ENCODE measurements at places on chromosomes 2 and 18. TPM values are rescaled to one million over a fixed set of nuclear protein-coding genes. Genes with fewer than 3 reads are reported as not detected.

GRCh38 chr2:33372940-33373553 is 103.4 kb upstream of the RASGRP3 start:
- no peak for DNase-seq

DNA sequence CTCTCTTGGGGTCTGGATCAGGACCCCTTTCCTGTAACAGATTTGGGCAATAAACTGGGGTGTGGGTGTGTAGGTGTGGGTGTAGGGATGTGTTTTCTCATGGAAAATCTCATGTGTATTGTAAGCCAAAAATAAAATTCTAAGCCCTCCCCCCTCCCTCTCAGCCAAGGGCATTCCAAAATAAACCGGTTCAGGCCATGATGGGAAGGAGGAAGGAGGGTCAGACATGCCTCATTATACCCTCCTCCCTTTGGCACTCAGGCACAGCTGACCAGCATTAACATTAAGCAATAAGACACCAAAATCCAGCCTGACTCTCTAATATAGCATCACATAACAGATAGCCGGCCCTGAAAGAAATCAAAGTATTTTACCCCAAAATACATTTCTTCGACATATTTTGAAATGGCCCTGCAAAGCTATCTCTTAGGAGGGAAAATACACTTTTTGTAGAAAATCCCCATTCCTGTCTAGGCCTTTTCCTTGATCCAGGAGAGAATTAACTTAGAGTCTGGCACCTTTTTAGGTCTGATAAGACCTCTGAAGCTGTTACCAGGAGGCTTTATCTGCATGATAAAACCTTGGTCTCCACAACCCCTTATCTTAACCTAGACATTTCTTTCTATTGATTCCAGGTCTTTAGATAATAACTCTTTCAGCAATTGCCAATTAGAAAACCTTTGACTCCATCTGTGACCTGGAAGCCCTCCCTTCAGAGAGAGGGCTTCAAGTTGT is 128.7 kb upstream of the COL5A2 start:
- no peak for DNase-seq

ALPG gene
- not detected for total RNA-seq

SLC5A7 gene
- total RNA-seq = not detected

- no peak for DNase-seq
These were observed 2.4 kb downstream of the FBXO48 start for GRCh38 chr2:68464651-68465050.

TMEM185B gene
- total RNA-seq = 26.2 TPM

- DNase-seq = no peak
These were observed 167.4 kb downstream of the PTGR3 start for GRCh38 chr18:75041586-75041985.

- DNase-seq = no peak
These were observed 13.8 kb downstream of the HS1BP3 start for GRCh38 chr2:20637147-20637546.

- DNase-seq = no peak
These were observed 112.1 kb upstream of the ARL4C start for GRCh38 chr2:234608946-234609345.

GRCh38 chr2:120587279-120587996 is 148.2 kb upstream of the GLI2 start:
- no peak for DNase-seq

DNA sequence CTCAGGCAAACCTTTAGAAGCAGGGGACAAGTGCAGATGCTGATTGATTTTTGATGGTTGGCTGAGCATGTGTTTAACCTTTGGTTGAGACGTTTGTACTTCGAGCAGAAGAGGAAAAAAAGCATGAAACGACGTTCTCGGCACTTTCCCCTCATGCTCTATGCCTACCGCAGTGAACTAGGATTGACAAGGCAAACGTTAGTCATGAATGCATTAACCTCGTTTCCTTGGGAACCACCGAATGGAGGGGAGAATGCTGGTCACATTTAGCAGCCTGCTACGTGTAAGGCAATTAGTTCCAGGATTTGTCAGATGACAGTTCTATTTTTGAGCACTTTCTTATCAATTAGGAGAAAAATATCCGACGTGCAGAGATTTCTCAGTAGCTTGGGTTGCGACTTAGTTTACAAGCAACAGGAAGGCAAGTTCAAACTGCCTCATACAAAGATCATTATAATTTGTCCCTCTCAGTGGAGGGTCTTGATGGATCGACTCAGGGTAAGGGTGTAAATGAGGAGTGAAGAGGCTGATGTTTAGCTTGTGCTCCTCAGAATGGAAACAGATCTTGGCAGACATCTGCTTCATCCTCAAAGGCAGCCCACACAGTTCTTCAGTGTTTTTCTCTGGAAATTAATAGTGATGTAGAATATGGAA is 47.4 kb upstream of the GPR45 start:
- no peak for DNase-seq

Data from activated naive CD8-positive, alpha-beta T cell treated with anti-CD3 and anti-CD28 coated beads, Interleukin-2, amount 10 ng/mL, durations not matched to agents 7 days and 5 days (primary cell).